ENCODE measurements at places on chromosomes 13 and 19.

DNA sequence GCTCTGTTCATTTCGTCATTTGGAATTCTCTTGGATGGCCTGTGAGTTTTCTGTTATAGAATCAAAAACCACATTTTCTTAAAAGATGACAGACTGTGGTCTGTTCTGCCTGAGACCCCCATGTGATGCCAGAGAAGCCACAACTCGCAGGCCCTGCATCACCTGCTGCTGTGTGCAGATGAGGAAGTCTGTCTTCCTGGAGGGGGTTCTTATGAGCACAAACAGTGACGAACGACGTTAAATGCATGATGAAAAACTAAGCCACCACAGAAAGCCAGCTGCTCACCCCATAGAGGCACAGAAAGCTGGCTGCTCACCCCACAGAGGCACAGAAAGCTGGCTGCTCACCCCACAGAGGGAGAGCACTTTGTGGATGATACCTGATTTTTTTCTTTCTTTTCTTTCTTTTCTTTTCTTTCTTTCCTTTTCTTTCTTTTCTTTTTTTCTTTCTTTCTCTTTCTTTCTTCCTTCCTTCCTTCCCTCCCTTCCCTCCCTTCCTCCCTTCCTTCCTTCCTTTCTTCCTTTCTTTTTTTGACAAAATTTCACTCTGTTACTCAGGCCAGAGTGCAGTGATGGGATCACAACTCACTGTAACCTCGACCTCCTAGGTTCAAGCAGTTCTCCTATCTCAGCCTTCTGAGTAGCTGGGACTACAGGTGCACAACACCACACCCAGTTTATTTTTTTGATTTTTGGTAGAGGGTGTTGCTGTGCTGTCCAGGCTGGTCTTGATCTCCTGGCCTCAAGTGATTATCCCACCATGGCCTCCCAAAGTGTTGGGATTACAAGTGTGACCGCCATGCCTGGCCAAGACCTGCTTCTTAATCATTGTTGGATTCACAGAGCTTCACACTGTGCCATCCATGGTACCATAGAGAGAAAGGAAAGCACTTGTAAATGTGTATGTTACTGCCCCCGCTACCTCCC lies 1191.4 kb downstream of the UQCRFS1 start:
- DNase-seq = no peak

- DNase-seq = no peak
Observed at GRCh38 chr13:29476046-29476445, 119.4 kb downstream of the SLC7A1 start.

DNA sequence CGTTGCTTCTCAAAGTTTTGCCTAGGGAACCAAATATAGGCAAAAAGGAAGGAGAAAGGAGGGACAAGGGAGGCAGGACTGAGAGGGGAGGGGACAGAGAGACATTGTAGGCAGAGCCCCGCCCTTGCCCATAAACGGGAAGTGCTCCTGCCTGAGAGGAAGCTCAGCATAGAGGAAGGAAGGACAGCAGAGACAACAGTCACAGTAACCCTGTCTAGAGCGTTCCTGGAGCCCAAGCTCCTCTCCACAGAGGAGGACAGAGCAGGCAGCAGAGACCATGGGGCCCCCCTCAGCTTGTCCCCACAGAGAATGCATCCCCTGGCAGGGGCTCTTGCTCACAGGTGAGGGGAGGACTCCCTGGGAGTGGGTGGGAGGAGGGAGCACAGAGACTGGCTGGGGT lies at the start of gene CEACAM21:
TSS of gene CEACAM21 (plus strand) at position 169 of the 400 bp plus-strand sequence. CDS start at position 278, 109 bp downstream.
- peak; percentile 35 for DNase-seq

DNA sequence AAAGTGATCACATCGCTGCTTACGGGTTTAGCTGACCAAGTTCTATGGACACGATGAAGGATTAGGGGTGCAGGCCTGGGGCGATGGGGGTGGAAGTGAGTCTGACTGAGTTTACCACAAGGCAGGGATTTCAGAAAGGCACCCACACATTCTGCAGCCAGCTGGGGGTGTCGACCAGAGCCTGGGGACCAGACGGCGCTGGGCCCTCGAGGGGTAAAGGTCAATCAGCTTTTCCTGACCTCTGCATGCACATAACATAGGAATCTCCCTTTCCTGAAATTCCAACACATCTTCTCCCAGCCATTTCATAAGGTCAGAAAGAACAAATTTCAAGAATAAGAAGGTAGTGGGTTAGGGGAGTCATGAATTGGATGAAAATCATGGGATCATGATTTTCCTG lies 92.0 kb downstream of the ZNF536 start:
- no peak for DNase-seq

DNA sequence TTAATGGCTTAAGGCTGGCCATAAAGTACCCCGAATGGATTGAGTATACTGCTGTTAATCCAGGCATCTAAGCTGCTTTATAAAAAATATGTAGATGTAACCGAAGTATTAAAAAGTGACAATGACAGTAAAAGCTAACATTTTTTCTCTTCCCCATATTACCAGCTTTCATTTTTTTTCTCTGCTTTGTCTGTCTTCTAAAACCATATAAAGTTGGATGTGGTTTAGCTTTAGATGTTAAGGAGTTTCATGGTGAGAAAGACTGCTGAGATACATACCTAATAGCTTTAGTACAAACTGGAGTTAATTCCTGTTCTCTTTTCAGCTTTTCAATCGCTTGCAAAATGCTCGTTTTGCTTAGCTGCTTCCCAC lies 838 bp downstream of the AKAP11 start:
- no peak for DNase-seq

DNA sequence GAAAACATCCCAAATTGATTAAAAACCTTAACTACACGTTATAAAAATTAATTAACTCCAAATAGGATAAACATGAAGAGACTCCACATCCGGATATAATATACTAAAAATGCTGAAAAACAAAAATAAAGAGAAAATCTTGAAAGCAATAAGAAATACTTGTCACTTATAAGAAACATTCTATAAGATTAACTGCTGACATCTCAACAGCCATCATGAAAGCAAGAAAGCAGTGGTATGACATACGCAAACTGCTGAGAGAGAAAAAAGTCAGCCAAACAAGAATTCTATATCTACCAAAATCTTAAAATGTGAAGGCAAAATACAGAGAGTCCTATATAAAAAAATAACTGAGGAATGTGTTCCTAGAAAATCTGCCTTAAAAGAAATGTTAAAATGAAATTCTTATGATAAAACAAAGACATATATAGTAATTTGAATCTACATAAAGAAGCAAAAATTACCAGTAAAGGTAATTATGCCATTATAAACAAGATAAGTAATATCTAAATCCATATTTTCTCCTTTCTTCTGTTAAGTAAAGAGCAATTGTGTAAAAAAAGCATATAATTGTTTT lies 1851.1 kb downstream of the PCDH9 start:
- no peak for DNase-seq

Data from stimulated activated CD4-positive, alpha-beta T cell treated with anti-CD3 and anti-CD28 coated beads, Interleukin-2, amount 100 ng/mL, for 4 hours (primary cell).